ENCODE measurements at places on chromosomes 2 and 18. TPM values are rescaled to one million over a fixed set of nuclear protein-coding genes. Genes with fewer than 3 reads are reported as not detected.

Gene IKZF2
- 3.6 TPM for polyA plus RNA-seq

Gene CHST9
- polyA plus RNA-seq, result not detected

DNA sequence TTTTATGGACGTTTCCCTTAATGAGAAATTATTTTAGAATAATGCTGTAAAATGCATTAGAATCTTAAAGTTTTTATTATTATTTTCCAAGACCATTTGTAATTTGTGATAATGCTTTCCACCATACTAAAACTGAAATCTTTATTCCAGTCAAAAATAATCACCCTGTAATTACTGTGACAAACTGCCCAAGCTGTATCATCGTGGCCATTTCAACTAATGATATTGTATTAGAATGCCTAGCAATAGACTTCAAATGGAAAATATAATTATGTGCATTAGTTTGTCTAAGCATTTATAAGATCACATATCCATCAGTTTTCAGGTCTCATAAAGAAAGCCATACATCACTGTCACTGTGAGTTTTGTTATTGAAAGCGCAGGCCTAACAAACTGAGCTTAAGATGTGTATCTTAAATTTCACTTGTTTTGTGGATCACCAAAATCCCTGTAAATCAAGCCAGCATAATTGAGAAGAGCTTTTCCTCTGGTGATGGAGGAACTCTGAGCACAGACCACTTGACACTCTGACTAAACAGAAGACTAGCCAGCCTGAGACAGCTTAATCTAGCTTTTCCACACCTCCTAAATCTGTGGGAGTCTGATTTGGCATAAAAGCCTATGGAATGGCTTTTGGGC lies 1312.2 kb upstream of the ACVR2A start:
- H3K27ac ChIP-seq, result no peak overlapping the region
- no peak for DNase-seq
- H3K36me3 ChIP-seq, result no peaks in the 10 kb centered on the region

Gene NXPH2
- polyA plus RNA-seq, result not detected

Gene LHCGR
- polyA plus RNA-seq, result not detected

Gene GREB1L
- polyA plus RNA-seq, result not detected
